Cardiac fibroblast (primary cell): ENCODE measurements at places on chromosomes 3 and 15.
A peak's percentile ranks its signal among the peaks of the same experiment; 100 is the strongest.

DNA sequence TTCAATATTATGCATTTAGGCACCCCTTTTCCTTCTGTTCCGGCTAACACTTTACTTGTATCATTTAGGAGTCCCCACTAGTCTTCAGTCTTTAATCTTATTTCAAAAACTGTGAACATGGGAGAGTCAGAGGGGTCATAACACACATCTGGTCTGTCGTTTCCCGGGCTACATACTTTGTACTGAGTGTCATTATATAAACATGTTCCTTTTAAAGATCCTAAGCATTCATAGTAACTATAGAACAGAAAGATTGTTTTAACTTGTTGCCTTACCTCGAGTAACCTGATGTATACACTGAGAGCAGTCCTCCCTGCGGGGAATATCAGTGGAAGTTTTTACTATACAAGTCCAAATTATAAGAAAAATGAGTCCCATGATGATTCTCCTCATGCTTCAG, 78.2 kb upstream of the VEPH1 start:
- peak; percentile 59 for DNase-seq

DNA sequence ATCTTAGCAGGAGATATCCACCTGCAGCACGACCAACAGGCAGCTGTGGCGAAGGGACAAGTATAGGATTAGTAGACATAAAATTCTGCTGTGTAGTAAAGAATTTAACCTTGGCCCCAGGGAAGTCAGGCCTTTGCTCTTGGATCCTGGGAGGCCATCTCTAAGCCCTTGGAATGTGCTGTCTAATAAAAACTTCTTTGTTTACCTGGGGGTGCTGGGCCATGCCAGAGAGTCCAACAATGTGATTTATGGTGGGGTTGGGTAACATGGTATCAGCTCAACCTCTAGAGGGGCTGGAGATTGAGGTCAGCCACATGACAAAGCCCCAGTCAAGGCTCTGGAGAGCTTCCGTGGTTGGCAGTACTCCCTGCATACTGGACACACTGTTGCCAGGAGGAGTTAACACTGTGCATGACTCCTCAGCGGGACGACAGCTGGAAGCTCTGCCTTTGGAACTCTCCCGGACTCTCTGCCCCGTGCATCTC, 52.4 kb downstream of the HEG1 start:
- peak; percentile 75 for DNase-seq

DNA sequence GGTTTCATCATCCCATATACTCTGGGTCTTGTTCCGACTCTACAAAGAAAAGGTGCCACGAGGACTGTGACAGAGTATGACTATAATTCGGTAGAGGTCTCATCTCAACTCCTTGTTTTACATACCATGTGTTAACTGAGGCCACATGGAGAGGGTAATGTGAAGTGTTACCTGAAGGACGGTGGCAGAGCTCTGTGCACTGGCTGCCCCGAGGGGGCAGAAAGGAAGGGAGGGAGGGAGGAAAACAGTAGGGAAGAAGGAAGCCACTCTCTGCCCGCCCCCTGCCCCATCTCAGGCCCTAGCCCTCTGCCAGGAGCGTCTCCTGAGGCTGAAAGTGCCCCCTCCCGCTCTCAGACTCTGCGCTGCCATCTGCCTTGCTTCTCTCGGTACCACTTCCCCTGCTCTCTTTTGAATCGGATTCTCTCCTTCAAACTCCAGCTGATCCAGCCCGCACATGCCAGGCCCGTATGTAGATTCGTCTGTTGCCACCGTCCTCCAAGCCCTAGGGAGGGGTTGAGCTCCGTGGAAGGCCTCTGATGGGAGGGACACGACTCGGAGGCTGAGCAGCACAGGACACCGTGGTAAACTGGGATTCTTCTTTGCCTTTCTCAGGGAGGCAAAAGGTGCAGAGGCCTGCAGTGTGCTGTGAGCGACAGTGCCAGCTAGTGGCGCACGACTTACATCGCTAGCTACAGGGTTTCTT, 70.5 kb upstream of the ATP10A start:
- peak; percentile 84 for DNase-seq

GRCh38 chr15:75786575-75786947, 56.7 kb upstream of the UBE2Q2 start:
- no peak for DNase-seq

GRCh38 chr3:36954452-36955134, 9.7 kb upstream of the TRANK1 start:
- no peak for DNase-seq

GRCh38 chr3:111737706-111738086, 121.4 kb upstream of the PHLDB2 start:
- DNase-seq, result peak; percentile 97

DNA sequence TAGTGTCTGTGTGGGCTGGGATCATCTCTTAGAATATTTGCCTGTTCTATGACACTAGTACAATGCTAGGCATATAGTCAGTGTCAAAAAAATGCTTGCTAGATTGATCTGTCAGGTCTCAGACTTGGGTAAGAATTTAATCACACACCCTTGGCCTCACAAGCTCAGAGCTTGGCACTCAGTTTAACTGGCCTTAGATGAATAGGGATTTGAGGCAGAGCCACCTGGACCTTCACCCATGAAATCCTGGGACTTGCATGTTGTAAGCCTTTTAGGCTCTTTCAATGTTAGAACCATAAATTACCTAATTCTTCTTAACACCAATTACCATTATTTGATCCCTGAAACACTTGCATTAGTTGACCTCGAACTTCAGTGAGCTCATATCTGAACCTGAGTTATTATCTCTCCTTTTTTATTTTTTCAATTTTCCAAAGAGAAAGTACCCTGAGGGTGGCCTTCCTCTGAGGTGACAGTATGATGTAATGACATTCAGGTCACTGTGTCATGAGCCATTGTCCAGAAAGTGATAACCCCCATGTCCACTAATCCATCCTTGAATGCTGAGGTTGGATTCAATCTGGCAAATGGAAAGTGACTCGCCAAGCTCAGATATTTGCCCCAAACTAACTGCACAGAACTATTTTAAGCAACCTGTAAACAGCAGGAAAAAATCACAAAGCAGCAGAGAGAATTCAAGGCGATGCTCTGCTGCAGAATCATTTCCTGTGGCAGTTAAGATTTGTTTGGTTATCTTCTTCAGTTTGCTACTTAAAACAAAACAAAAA, 615.2 kb upstream of the NR2F2 start:
- no peak for DNase-seq
